ENCODE measurements at places on chromosomes 5 and 9. TPM values are rescaled to one million over a fixed set of nuclear protein-coding genes. Genes with fewer than 3 reads are reported as not detected.

RNF183 gene
- 2.0 TPM for total RNA-seq

IFNA13 gene
- not detected for total RNA-seq

UBE2QL1 gene
- total RNA-seq = 3.3 TPM

NTNG2 gene
- 0.08 TPM for total RNA-seq

SLC34A3 gene
- total RNA-seq = 0.34 TPM

PDE6A gene
- 1.4 TPM for total RNA-seq

GADD45G gene
- 6.2 TPM for total RNA-seq

BICD2 gene
- 135 TPM for total RNA-seq

TMEM252 gene
- total RNA-seq = not detected

C5orf58 gene
- total RNA-seq = not detected

IL11RA gene
- 114 TPM for total RNA-seq

ENHO gene
- total RNA-seq = 0.65 TPM

PCDHB5 gene
- 0.76 TPM for total RNA-seq

FRRS1L gene
- 0.42 TPM for total RNA-seq

C5 gene
- 3.2 TPM for total RNA-seq

PCDHA7 gene
- 0.52 TPM for total RNA-seq

Measured in suprapubic skin (tissue), 4 donors.